OCI-LY7 (cell line): ENCODE measurements at places on chromosomes 7 and 10. TPM values are rescaled to one million over a fixed set of nuclear protein-coding genes. Genes with fewer than 3 reads are reported as not detected.

THSD7A gene
- not detected in 2 replicates for total RNA-seq

DNA sequence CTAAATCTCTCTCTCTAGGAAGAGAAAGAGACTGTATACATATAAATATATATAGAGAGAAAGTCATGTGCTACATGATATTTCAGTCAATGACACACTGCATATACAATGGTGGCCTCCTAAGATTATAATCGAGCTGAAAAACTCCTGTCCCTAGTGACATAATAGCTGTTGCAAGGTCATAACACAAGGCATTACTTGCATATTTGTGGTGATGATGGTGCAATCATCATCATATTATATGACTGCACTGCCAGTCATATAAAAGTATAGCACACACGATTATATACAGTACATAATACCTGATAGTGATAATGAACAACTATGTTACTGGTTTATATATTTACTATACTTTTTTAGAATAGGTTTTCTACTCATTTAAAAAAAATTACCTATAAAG, 316.7 kb downstream of the FGFR2 start:
- no peak for DNase-seq

- no peak for DNase-seq
These were observed 243.9 kb upstream of the NPY start for GRCh38 chr7:24039991-24040624.

DNA sequence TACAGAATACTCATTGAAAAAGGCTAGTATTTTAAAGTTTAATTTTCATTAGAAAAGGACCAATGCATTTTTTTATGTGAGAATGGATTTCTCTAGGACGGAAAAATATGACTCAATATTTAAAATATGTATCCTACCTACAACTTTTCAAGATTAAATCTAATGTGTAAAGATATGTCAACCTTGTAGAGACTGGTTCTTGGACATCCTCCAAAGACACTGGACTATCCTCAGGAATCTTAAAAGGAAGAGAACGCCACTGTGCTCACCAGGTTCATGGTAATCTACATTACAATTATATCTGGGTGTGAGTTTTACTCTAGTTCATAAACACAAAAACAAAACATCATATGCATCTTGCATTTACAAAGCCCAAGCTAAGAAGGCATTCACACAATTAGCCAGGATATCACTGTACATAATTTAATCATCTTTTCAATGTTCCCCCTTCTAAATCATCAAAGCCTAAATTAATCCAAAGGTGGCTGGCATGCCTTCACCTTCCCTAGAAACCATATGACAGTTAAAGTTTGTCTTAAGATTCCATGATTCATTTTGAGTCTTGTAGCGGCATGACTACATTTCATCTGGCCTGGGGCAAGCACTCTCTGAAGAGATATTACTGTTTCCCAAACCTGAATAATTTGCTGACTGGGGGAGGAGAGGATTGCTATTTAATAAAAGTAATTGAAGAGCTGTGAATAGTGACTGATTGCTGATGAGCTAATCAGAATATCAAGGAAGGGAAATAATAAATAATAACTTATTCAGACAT, 12.0 kb downstream of the SGCE start:
- DNase-seq = no peak
